Putamen (tissue), 1 donor: ENCODE measurements at places on chromosomes 4 and X.
A peak's percentile ranks its signal among the peaks of the same experiment; 100 is the strongest.

DNA sequence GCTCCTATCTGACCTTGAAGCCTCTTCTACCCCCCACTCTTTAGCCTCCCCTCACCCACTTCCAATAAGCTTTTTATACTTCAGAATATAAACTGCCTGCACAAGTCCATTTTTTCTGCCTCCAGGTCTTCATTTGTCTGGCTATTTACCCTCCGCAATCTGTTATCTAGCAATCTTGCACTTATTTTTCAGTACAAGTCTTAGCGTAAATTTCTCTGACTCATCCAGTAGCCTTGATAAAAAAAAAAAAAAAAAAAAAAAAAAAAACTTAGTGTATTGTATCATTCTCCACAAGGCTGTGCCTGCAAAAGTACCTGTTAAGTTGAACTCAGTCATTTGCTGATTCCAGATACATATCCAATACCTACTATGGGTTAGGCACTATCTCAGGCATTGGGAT lies 219.5 kb upstream of the DKK2 start:
- DNase-seq, result no peak

DNA sequence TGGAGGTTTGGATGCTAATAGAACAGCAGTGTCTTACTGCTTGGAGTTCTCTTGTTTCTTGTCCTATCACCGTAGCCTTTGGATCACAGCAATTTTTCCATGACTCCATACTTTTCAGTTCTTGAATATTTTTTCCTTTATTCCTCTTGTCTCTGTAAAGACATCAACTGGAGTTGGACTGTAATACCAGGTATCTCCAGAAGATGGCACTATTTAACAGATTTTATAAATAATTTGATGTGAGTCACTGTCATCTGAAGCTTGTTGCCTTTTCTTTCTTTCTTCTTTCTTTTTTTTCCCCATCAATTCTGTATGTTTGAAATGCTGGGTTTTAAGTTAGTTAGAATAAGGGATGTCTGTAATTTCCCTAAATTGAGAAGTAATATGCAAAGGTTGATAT lies 24.1 kb downstream of the HPRT1 start:
- DNase-seq, result no peak

DNA sequence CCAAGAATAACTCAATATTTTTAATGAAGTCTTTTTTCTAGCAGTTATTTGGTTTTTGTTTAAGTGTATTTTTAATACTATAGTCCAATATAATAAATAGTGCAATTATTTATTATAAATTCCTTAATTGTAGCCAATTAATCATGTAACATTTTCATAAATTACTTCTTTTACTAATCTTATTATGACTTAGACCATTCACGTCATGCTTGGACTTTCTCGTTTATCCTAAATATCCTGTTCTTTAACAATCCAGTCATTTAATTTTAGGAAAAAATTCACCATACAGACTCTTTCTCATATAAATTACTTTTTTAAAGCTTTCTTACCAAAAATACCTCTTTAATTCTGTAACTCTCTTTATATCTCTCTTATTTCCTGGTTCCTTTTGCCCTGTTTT lies 350.1 kb downstream of the AR start:
- DNase-seq, result no peak

- DNase-seq, result peak; percentile 86
Observed at GRCh38 chr4:105474099-105474518, 247 bp upstream of the PPA2 start.

- DNase-seq, result peak; percentile 58
Observed at GRCh38 chr4:54658252-54659093, 716 bp downstream of the KIT start.

DNA sequence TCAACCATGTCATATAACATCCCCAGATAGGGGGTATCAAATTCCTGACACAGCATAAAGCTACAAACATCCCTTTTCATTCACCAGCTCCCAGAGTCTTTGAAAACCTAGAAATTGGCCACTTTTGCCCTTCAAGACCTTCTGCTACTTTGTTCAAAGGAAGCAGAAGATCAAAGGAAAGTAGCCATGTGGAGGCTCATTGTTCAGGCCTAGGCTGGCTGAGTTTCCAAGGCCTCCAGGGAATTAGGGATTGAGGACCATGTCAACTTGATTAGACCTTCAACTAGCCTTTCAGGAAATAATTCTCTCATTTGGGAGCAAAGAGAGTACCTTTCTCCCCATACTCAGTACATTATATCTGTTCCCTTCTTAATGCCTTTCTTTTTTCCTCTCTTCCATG lies 66.8 kb upstream of the ATXN3L start:
- DNase-seq, result no peak

DNA sequence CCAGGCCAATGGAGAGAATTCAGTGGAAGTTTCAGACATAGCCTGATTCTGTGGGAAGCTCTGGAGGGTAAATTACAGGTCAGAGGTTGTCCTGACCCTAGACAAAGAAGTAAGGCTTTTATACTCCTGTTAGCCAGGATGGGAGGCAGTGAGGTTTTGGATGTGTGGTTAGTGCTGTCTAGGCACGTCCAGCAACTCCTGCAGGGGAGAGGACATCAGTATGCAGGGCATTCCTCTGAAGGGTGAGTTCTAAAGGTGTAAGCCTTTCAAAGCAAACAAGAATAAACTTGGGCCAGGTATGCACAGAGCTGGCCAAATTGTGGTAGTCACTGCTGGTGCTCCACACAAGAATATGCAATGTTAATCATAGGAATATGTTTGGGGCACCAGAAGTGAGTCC lies 562.5 kb downstream of the CCSER1 start:
- no peak for DNase-seq

GRCh38 chr4:16019649-16020048 lies 56.7 kb upstream of the FGFBP2 start:
- no peak for DNase-seq

DNA sequence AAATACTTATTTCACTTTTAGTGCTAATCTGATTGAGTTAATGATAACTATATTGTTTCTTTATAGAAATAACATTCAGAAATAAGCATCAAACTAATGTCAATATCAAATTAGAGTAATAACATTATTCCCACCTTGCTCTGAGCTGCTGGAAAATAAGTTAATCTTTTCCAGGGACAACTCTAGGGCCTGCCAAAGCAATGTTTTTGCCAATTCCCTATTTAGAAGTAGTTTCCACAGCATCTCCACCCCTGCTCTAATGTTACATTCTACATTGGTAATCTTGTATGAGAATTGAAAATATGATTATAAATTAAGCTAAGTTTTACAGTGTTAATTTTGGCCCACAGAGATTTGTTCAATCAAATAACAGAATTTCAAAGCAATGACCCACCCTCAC lies 68.3 kb downstream of the REELD1 start:
- no peak for DNase-seq

GRCh38 chr4:128468123-128468989 lies 180.7 kb upstream of the PGRMC2 start:
- peak; percentile 62 for DNase-seq

- DNase-seq, result no peak
Observed at GRCh38 chr4:28868841-28869240, 1851.3 kb upstream of the PCDH7 start.

GRCh38 chr4:97582890-97583289 lies 560.4 kb downstream of the STPG2 start:
- DNase-seq, result no peak

DNA sequence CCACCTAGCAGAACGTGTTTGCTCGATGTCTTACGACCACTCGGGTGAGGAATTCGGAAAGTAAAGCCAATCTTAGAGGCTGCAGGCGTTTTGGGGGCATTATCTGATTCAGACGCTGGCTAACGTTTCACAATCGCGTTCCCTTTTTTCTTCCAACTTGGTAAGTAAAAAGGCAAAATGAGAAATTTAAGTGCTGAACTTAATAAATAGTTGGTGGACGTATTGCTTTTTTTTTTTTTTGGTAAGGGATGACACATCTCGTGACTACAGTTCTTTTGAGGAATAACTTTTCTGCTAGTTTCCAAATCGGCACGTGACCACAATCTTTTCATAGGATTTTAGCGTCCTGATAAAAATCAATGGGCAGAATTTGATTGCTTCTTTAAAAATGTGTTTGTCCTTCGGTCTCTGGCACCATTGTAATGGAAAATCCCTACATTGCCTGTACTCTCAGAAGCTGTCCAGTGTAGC lies 848 bp downstream of the RAB9A start:
- DNase-seq, result no peak

- no peak for DNase-seq
Observed at GRCh38 chrX:151791961-151792360, 57.4 kb downstream of the CNGA2 start.

- no peak for DNase-seq
Observed at GRCh38 chrX:11380187-11380844, 87.1 kb downstream of the AMELX start.

GRCh38 chr4:119873132-119873531 lies 193.5 kb downstream of the MAD2L1 start:
- DNase-seq, result no peak

GRCh38 chrX:46587753-46588171 lies 14.2 kb downstream of the CHST7 start:
- DNase-seq, result no peak

DNA sequence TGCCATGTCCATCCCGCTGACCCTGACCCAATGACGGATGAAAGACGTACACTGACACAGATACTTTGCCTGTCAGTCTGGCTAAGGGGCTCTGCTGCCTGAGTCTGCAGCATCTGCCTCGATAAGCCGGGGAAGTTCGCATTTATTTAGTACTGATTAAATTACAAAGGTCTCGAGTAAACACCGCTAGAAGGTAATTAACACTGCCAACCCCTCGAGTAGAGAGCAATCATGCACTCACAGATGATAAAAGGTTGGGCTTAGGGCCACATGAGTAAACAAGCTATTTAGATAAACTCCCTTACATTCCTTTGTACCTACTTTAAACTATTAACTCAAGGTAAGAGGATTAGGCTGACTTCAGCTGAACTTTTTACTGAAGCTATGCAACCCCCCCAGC lies 16.0 kb upstream of the RBMXL3 start:
- no peak for DNase-seq

DNA sequence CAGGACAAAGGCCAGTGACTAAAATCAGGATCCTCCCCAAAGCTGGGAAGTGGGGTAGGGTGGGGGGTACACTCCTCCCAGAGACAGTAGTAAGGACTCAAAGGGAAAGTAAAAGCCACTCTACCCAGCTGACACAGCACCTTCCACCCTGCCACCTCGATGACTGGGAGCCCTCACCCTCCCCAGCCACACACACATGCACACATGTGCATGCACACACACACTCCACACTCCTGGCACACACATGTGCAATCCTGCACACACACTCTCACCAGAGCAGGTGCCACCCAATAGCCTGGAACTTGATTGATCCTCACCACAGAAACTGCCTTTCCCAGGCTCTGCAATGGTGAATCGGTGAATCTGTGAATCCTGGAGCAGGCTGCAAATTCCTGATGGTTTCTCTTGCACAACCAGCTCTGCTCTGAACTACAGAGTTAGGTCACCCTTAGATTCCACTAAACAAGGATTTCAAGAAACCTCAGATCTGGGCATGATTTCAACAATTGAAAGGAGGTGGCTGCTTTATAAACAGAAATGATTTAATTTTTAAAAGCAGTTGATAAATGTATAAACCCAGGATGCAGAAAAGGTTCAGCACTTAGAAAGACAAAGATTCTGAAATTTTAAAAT lies 21.5 kb downstream of the AMOT start:
- DNase-seq, result no peak

DNA sequence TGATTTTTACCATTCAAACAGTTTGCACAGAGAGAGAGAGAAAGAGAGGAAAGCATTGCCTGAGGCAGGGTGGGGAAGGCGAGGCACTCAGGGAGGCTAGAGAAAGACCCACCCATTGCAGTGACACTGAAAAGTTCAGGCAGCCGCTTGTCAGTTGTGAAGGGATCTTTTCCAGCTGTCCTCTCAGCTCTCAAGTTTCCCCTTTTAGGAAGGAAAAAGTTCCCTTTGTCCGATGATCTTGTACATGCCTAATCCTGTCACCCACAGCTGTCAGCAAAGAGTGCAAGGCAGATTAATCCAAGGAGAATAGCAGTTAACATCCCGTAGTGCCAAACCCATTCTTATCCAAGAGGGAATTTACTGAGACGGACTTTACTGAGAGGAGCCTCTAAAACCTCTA lies 255.0 kb downstream of the MAGEB5 start:
- DNase-seq, result no peak

- no peak for DNase-seq
Observed at GRCh38 chr4:25842229-25842845, 20.5 kb downstream of the SEL1L3 start.

- no peak for DNase-seq
Observed at GRCh38 chr4:75251547-75251946, 262.7 kb downstream of the RCHY1 start.

- DNase-seq, result peak; percentile 25
Observed at GRCh38 chrX:45851434-45851991, 650.8 kb upstream of the DIPK2B start.

GRCh38 chr4:130044788-130045531 lies 949.0 kb downstream of the C4orf33 start:
- DNase-seq, result no peak

DNA sequence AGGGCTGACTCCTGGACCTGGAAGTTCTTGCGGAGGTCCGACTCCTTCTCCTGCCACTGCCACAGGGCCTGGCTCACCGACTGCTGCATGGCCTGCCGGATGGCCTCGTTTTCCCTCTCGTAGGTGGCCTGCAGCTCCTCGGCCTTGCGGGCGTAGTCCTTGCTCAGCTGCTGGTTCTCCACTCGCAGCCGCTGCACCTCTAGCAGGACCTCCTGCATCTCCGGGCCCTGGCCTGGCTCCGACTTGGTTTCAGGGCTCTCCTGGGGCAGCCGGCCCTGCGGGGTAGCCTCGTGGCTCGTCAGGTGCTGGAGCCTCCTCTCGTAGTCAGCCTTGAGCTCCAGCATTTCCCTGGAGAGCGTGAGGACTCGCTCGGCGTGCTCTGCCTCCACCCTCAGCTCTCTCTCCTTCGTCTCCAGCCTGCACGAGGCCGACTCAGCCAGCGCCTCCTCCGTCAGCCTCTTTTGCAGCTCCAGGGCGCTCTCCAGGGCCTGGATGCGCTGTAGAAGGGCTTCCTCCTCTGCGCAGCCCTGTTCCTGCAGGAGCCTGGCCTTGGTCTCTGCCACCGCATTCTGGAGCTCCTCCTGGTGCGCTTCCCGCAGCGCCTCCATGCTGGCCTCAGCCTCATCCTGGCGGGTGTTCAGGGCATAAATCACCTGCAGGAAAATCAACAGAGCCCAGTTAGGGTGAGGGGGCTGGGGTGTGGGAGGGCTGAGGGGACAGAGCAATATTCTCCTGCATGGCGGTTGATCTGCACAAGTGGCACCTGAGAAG lies 72.2 kb downstream of the FAM184B start:
- DNase-seq, result no peak

GRCh38 chr4:146333187-146333894 lies 119.0 kb downstream of the REELD1 start:
- DNase-seq, result no peak

- DNase-seq, result no peak
Observed at GRCh38 chr4:56372774-56373173, 14.5 kb downstream of the AASDH start.

DNA sequence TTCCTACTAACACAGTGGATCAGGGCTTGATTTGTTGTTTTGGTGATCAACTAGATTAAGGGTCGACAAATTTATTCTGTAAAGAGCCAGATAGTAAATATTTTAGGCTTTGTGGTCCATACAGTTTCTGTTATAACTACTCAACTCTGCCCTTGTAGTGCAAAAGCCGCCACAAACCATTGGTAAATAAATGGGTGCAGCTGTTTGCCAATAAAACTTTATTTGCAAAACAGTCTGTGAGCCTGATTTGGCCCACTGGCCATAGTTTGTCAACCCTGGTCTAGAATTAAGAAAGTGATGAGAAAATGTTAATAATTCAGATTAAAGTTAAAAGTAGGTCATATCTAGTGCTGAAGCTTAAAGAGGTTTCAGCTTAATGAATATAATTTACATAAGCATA lies 84.0 kb upstream of the TRIM2 start:
- no peak for DNase-seq

- no peak for DNase-seq
Observed at GRCh38 chr4:1512738-1513660, 106.8 kb upstream of the NKX1-1 start.
